ENCODE measurements at places on chromosomes 6 and 20. TPM values are rescaled to one million over a fixed set of nuclear protein-coding genes. Genes with fewer than 3 reads are reported as not detected.

The RAB44 gene
- not detected for total RNA-seq

The CABLES2 gene
- 13.5 TPM for total RNA-seq

The KHDC1L gene
- total RNA-seq: 0.80 TPM

The SYNDIG1 gene
- not detected for total RNA-seq

The GINS1 gene
- 28.1 TPM for total RNA-seq

The PTPRT gene
- not detected for total RNA-seq

The DEFB132 gene
- not detected for total RNA-seq

The SLC13A3 gene
- not detected for total RNA-seq

The CLVS2 gene
- not detected for total RNA-seq

The SCRT2 gene
- total RNA-seq: not detected

The TAGAP gene
- total RNA-seq: not detected

GRCh38 chr20:19750101-19750606 is 7.9 kb upstream of the RIN2 start:
- no peaks in the 10 kb centered on the region for H3K4me1 ChIP-seq
- H3K27me3 ChIP-seq: no peaks in the 10 kb centered on the region
- DNase-seq: no peak
- H3K27ac ChIP-seq: no peak overlapping the region
- no peaks in the 10 kb centered on the region for H3K36me3 ChIP-seq
- H3K4me3 ChIP-seq: no peak overlapping the region

GRCh38 chr20:45467172-45467571 is 2.4 kb upstream of the WFDC2 start:
- H3K36me3 ChIP-seq: no peaks in the 10 kb centered on the region
- DNase-seq: no peak
- H3K27me3 ChIP-seq: peaks cover 38% of the 10 kb centered on the region
- no peaks in the 10 kb centered on the region for H3K4me1 ChIP-seq

GRCh38 chr20:33162313-33162712 is 5.6 kb upstream of the BPIFA2 start:
- no peak overlapping the region for H3K27ac ChIP-seq
- no peak overlapping the region for H3K4me3 ChIP-seq
- no peaks in the 10 kb centered on the region for H3K4me1 ChIP-seq
- H3K27me3 ChIP-seq: peaks cover 56% of the 10 kb centered on the region
- no peak for DNase-seq
- no peaks in the 10 kb centered on the region for H3K36me3 ChIP-seq

GRCh38 chr6:37306624-37307222 is 47.1 kb upstream of the RNF8 start:
- no peak overlapping the region for H3K27ac ChIP-seq
- H3K4me3 ChIP-seq: no peak overlapping the region
- no peaks in the 10 kb centered on the region for H3K27me3 ChIP-seq

DNA sequence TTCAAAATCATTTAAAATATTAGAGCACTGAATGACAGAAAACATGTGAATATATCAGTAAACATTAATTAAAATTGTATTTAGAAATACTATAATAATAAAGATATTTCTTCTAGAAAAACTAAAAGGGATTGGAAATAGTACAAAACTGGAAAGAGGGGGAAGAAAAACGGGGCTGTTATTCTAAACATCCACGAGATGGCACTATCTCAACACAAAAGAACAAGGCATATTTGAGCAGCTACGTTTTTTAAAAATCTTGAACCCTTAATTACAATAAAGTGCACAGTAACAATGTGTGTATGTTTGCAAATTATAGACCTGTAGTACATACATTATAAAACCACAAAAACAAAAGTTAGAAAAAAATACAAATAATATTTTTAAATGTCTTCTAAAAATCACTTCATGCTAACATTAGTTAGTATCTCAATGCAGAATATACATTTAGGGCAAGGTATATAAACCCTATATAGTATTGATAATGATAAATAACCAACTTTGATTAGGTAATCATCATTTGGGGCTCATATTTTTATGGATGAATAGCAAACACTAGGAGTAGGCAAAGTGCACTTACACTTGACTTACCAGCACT is 42.5 kb upstream of the PNISR start:
- H3K4me3 ChIP-seq: no peak overlapping the region
- DNase-seq: peak; percentile 34
- no peaks in the 10 kb centered on the region for H3K4me1 ChIP-seq
- no peaks in the 10 kb centered on the region for H3K36me3 ChIP-seq

GRCh38 chr20:44080646-44081267 is 106.2 kb downstream of the JPH2 start:
- no peaks in the 10 kb centered on the region for H3K36me3 ChIP-seq
- H3K4me1 ChIP-seq: peaks cover 28% of the 10 kb centered on the region
- no peak overlapping the region for H3K4me3 ChIP-seq
- H3K27me3 ChIP-seq: no peaks in the 10 kb centered on the region
- DNase-seq: peak; percentile 94

GRCh38 chr20:7841971-7842310 is 98.3 kb downstream of the HAO1 start:
- H3K4me1 ChIP-seq: peaks cover 56% of the 10 kb centered on the region
- H3K4me3 ChIP-seq: peak overlapping the region; percentile 42
- H3K27ac ChIP-seq: peak overlapping the region; percentile 99
- no peaks in the 10 kb centered on the region for H3K27me3 ChIP-seq
- peak; percentile 96 for DNase-seq

DNA sequence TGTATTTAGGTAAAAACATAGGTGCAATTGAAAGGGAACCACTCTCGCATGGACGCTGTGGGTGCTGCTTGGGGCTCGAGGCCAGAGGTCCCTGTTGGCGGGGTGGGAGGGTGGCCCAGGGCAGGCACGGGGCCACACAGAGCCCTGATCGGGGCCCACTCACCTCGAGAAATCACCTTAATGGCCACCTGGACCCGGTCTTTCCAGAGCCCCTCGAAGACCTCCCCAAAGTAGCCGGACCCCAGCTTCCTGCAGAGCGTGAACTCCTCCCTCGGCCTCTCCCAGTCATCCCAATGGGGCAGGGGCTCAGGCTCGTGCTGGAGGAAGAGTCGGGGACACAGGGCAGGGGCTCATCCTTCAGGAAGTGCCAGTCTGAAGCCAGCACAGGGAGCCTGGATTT is 3.8 kb downstream of the PTK6 start:
- H3K4me3 ChIP-seq: no peak overlapping the region
- H3K4me1 ChIP-seq: peaks cover 16% of the 10 kb centered on the region
- DNase-seq: no peak
- H3K36me3 ChIP-seq: no peaks in the 10 kb centered on the region

- H3K4me3 ChIP-seq: no peak overlapping the region
- peaks cover 16% of the 10 kb centered on the region for H3K4me1 ChIP-seq
- H3K36me3 ChIP-seq: no peaks in the 10 kb centered on the region
- no peak overlapping the region for H3K27ac ChIP-seq
These were observed 13.7 kb downstream of the MAS1 start for GRCh38 chr6:159904497-159904911.

DNA sequence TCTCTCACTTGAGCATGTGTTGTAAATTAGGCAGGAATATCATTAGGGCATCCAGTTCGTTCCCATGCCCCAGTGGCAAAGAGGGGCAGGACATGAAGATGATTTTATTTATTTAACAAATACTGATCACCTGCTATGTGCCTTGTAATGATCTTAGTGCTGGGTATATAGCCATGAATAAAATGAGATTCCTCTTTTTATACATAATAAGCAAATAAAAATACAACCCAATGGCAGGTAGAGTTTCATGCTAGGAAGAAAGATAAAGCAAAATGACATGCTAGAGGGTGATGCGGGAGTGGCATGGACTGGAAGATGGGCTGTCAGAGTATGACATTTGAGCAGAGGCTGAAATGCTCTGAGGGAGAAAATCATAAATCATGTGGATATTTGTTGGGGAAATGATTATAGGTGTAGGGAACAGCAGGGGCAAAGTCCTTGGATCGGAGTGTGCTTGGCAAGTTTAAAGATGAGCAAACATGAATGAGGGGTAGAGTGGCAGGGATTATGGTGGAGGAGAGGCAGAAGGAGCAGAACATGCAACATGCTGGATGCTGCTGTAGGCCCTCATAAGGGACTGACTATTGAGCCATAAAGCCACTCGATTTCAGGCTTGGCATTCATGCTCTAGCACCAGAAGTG is 342.1 kb downstream of the PLCB1 start:
- DNase-seq: no peak
- H3K27me3 ChIP-seq: peaks cover 14% of the 10 kb centered on the region
- H3K27ac ChIP-seq: no peak overlapping the region
- H3K4me3 ChIP-seq: no peak overlapping the region
- no peaks in the 10 kb centered on the region for H3K36me3 ChIP-seq

DNA sequence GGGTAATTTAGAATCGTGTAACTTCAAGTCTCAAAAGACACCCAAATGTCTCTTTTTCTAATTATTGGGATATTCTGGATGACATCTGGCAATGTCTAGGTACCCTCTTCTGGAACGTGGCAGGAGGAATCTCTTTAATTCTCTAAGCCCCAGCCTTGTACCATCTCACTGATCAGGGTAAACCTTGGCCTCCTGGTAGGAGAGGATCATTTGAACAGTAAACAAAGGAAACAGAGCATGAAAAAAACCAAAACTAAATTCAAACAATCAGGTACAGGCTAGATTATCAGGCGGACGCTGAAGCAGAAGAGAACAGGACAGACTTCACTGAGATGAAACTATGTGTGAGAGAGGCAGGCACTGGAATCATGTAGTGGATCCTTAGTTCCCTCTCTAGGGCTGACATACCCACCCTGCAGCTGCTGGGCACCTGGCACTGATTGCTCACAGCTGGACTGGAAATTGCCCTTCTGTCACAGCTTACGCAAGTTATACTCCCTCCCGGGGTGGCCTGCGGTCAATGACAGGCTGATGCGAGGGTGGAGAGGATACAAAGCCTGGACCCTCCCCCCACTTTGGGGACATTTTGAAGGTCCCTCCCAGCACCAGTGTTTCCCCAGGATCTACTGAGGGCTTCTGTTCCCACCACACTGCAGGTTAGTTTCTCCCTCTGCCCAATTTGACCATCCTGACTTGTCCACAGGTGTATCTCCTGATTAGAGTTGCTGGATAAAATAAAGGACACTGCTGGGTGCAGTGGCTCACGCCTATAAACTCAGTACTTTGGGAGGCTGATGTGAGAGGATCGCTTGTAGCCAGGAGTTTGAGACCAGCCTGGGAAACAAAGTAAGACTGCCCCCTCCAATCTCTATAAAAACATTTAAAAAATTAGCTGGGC is 20.6 kb upstream of the ZBTB24 start:
- DNase-seq: no peak
- H3K27ac ChIP-seq: no peak overlapping the region
- peaks cover 17% of the 10 kb centered on the region for H3K4me1 ChIP-seq
- no peaks in the 10 kb centered on the region for H3K36me3 ChIP-seq

- H3K27ac ChIP-seq: no peak overlapping the region
- DNase-seq: peak; percentile 42
- peaks cover 29% of the 10 kb centered on the region for H3K4me1 ChIP-seq
These were observed 29.6 kb upstream of the SMIM26 start for GRCh38 chr20:18537651-18538050.

DNA sequence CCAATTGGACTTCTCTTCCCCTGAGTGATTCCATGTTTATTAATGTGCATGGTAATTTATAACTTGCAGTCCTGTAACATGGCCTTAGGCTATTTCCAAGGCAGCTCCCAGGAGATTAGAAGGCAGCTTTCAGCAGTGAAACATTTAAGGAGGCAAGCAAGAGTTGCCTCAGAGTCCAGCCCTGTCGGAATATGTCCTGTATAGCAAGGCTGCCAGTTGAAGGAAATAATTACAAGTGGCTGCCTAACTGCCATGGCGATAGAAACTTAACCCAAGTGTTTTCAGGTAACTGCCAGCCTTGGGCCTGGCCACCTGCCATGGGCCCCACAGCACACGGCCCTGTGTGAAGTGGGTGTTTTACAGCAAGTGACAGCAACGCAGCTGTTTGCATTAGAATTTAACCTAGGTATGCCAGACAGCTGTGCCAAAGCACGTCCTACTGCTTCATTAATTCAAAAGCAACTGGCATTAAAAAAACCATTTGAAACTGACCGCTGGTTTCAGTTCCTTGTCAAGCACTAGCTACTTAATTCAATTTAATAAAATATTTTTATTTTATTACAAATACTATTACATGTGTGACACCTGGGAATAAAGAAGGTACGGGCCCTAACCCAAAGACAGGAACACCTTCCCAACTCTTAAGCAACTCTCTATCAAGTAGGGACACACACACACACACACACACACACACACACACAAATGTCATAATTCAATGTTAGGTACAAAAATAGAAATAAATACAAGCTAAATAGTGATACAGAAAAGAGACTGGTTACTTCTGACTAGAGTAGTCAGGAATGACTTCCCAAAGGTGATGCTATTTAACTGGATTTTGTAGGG is 151.8 kb upstream of the HEY2 start:
- H3K4me1 ChIP-seq: no peaks in the 10 kb centered on the region
- H3K4me3 ChIP-seq: no peak overlapping the region
- H3K27ac ChIP-seq: no peak overlapping the region
